ENCODE measurements at places on chromosomes 5 and 9.

- DNase-seq: no peak
Observed at GRCh38 chr9:15426019-15426418, 3.3 kb downstream of the SNAPC3 start.

DNA sequence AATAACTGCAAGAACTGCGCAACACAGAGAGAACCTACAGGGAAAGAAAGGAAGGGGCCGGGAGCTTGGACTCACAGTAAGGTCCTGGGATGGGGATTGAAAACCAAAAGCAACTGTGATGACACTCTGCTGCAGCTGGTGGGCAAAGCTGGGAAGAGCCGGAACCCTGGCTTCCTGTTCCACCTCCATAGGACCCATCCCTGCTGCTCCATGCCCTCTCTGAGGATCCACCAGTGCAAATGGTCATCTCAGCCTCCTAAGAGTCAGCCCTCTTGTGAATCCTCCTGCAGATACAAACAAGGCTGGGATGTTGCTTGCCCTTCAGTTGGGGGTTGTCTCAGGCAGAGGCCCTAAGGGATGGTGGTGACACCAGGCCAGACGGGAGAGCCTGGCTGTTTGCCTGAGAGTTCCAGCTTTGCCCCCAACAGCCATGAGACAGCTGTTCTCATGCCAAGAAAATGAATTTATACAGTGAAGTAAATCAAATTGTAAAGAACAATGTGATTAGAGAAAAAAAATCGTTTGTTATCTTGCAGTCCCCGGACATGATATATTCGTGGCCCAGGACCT, 90.8 kb downstream of the TENT4A start:
- no peak for DNase-seq

GRCh38 chr5:15002791-15003190, 131.2 kb upstream of the ANKH start:
- no peak for DNase-seq

DNA sequence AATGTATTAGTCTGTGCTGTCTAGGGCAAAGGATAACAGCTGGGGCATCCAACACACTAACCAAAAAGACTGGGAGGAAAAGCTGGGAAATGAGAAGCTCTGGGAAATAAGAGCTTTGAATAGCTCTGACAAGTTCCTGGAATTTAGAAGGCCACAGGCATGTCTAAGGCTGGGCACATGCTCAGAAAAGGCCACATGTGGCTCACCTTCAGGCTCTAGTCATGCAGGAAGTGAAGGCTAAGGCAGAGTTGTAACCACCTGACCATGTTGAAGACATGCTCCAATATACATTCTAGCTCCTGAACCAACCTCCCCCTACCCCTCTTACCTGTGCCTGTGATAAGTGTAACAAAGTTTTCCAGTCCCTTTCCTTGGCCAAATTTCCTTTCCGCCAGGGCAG, 31.7 kb downstream of the CLTA start:
- no peak for DNase-seq

- DNase-seq: no peak
Observed at GRCh38 chr5:55072666-55073065, 29.8 kb upstream of the GZMA start.

Measured in suppressor macrophage (primary cell).